ENCODE measurements at places on chromosomes 1 and 21.

- no peak for DNase-seq
Measured at GRCh38 chr1:30719406-30720270, 3.7 kb downstream of the MATN1 start.

DNA sequence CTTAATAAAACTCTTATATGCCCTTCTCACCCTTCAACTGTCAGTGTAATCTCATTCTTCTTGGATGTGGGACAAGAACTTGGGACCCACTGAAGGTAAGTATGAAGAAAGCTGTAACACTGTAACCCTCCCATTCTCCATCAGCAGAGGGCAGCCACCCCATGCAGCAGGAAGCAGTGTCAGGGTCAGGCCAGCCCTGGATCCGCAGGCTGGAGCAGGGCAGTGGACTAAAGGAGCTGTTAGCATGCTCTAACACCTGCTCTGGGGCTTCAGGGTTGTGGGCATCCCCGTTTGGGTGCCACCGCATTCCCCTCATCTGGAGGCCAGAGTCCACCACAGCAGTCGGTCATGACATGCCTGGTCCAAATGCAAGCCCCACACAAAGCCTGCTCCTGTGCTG is 156.5 kb downstream of the HIVEP3 start:
- no peak for DNase-seq

GRCh38 chr1:109120356-109120755 is 6.4 kb downstream of the ELAPOR1 start:
- no peak for DNase-seq

DNA sequence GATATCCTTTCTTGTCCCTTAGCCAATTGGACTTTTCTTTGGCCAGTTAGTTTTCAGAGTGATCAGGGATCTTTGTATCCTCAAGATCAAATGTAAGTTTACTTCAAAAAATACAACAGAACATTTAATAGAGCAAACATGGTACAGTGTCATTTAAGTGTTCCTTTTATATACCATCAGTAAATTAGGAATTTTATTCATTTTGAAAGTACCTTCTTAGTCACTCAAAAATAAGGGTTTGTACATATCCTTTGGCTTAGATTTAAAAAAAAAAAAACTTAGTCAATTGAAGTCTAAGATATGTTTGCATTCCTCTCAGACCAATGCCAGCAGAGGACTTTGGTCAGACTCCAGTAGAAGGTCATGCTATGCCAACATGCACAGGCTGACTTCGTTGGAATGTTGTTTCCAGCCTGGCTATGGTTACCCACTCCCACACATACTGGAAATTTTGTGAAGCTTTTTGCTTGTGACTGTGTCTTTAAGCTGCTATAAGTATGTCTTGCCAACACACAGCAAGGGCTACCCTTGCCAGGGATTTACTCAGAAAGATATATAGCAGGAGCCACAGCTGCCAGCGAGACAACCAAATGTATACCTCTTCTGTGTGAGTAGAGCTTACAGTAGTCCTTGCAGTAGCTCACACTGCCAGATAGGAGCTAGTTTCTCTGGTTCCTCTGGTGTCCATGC is 81.5 kb upstream of the LRIF1 start:
- DNase-seq: no peak

GRCh38 chr1:239786464-239786863 is 305.2 kb upstream of the FMN2 start:
- no peak for DNase-seq

DNA sequence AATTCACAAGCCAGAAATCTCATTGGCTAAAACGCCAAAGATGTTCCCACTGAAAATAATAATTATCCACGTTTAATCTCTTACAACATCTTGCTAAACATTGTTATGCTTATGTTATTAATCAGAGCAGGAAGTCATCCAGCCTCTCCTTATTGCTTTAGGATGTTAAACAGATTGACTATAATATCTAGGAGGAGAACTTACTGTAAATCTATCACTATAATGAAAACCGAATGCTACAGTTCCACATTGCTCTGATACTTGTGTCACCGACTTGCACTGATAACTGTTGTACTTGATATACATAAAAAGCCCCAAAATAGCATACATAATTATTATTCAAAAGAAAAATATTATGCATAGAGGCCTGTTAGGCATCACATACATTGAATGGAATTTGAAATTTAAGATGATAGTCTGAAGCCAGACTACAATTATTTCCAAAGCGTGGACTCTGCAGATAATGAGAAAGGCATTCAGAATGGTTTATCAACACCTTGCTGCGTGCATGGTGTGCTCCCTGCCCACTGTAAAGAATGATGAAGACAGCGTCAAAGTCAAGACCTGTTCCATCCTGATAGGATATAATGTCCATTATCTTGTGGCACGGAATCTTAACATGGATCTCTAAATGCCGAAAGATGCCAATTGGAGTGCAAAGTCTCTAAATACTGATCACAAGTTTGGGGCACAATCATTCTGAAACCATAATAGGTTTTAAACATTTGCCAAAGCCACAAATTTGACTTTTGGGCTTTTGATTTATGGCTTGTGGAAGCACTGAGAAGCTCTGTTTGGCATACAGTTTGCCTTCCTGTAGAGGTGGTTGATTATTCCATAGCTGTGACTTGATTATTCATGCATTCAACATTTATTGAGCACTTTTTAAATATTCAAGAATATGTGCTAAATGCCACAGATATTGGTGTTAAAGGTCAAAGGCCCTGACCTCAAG is 71.3 kb downstream of the CRB1 start:
- no peak for DNase-seq

- DNase-seq: no peak
Measured at GRCh38 chr1:68254667-68255226, 22.4 kb upstream of the WLS start.

All from fibroblast of skin of left biceps (primary cell).